ENCODE measurements at places on chromosomes 2 and 18. TPM values are rescaled to one million over a fixed set of nuclear protein-coding genes. Genes with fewer than 3 reads are reported as not detected.
A peak's percentile ranks its signal among the peaks of the same experiment; 100 is the strongest.

DNA sequence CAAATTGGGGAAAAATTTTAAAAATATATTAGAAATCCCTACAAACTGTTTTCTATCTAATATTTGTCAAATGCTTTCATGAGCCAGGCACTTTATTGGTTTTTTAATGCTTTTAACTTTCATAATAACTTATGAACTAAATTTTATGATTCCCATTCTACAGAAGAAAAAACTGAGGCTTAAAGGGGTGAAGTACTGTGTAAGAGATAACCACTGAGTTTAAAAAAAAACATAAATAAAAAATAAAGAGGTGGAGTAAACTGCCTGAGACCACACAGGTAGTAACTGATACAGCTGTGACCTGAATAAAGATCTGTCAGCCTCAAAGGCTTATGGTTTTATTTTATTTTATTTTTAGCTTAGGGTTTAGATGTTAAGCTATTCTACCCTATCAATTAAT lies 24.7 kb downstream of the PNPT1 start:
- no peak for DNase-seq

- DNase-seq: no peak
Observed at GRCh38 chr2:149192427-149192826, 138.0 kb upstream of the LYPD6 start.

DNA sequence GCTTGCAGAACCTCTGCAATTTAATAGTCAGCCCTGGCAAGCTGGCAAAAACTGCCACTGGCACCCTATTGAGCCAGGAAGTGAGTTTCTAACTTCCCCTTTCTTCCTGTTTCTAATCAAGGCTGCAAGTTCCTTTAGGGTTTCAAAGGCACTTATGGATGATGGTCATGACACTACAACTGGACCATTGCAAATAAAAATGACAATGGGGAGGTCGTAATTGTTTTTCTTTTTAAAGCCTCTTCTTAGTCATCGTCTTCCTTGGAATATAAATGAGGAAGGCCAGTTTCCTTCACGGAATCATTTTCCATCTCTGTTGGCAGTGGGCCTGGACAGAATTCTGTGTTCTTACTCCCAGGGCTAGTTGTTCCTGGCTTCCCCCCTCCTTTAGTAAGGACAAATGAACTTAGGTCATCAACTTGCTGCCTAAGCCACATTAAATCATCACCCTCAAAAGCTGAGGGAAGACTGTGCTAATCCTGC lies 35.8 kb downstream of the SH3RF3 start:
- peak; percentile 88 for DNase-seq

DNA sequence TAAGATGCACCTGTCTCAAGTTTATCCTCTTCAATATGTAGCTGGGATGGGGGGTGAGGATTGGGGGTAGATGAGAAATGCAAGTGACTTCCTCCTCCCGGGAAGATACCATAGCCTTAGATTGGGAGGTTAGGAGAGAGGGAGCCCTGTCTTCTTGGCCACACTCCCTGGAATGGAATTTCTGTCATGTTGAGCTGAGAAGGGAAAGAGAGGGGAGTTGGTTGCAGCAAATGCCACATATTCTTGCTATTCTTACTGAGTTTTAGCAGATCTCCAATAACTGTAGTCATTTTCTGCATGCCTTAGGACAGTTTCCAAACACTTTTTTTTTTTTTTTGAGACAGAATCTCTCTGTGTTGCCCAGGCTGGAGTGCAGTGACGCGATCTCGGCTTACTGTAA lies 35.9 kb downstream of the TAF4B start:
- DNase-seq: no peak

DNA sequence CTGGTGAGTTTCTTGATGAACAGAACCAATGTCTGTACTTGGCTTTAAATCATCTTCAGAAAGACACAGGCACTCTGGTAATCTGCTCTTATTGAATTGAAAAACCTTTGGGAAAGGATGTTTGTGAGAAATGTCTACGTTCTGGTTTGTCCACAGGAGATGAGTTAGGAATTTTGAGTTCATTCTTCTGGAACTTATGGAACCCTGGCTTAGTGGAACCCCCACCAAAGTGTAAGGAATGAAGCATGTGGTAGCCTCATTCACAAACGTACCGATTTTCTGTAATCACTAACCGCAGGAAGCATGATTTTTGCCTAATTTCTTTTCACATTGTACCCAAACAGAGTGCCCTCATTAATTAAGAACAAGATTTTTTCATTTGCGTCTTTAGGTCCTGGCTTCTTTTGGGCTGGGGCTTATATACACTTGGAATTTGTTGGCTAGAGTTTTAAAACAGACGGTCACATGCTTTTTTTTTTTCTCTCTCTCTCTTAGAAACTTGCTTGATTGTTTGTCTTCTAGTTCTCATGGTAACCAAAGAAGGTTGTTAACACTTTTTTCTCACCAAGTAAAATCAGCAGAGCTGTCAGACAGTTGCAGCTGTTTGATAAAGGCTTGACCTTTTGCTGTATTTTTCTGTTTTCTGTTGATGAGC lies 314.1 kb upstream of the THUMPD2 start:
- DNase-seq: peak; percentile 32

DNA sequence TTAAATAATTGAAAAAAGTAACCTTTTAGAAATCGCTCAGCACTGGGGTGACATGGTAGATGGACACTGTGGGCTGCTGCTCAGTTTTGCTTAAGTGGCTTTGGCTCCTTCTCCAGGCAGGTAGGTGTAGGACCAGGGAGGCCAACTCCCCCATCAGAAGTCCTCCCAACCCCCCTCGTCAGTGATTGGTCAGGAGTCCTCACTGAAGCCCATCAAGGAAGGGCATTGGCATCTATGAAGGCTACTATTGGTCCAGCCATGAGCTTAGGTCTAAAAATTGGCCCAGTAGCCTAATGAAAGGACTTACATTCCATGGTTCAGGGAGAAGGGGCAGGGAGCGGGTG lies 34.7 kb downstream of the ST3GAL5 start:
- no peak for DNase-seq

DNA sequence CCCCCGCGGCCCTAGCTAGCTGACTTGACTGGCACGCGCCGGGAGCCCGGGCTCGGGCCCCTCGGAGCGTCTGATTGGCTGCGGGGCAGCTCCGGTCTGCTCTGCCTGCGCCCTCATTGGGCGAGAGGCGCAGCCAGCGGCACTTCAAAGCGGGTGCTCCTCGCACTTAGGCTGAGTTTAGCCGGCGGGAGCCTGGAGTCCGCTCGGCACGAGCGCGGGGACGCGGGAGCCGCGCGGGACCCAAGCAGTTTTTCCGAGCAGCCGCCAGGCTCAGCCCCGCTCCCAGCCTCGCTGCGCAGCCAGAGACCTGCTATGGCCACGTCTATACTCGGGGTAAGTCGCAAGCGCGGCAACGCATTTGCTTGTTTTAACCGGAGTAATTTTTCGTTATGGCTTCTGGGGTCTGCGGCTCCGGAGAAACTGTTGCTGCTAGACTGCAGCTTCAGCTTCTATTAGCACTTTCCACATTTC lies at the start of gene SP9:
TSS of gene SP9 (plus strand) at position 174 of the 471 bp plus-strand sequence. CDS start at position 313, 139 bp downstream.
- DNase-seq: no peak

FIGN gene
- total RNA-seq: 4.1 TPM

SLC5A7 gene
- total RNA-seq: not detected

FAP gene
- 150 TPM for total RNA-seq

GRCh38 chr2:233060501-233060979 lies 398 bp downstream of the INPP5D start:
- DNase-seq: no peak

C2orf66 gene
- total RNA-seq: not detected

NT5C1B gene
- total RNA-seq: not detected

DNA sequence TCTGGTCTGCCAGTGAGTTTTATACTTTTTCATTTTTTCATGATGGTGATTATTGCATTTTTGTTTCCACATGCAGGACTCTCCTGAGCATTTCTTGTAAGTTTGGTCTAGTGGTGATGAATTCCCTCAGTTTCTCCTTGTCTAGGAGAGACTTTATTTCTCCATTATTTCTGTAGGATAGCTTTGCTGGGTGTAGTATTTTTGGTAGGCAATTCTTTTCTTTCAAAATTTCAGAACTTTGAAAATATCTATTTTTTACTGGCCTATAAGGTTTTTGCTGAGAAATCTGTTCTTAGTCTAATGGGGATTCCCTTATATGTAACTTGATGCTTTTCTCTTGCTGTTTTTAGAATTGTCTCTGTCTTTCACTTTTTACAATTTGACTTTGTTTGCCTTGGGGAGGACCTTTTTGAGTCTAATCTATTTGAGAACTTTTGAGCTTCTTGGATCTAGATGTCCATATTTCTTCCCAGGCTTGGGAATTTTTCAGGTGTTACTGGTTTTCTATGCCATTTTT lies 149.1 kb downstream of the UBR3 start:
- no peak for DNase-seq

DNA sequence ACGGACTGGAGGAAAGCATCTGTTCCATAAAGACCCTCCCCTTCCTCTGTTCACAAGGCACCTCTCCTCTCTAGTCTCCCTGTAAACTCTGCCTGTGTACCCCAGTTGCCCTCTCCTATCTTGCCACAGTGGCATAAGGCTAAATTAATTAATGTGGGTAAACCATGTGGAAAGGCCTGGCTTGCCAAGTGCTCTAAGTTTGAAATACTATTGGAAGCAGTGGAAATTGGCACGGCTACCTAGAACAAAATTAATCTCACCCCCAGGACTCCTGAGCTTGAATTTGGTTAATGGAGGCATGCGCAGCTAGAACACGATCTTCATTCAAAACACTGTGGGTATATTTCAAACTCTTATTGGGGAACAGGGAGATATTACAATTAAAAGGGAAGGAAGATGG lies 19.2 kb upstream of the SLC14A2 start:
- DNase-seq: no peak

CAVIN2 gene
- 24.1 TPM for total RNA-seq

DNA sequence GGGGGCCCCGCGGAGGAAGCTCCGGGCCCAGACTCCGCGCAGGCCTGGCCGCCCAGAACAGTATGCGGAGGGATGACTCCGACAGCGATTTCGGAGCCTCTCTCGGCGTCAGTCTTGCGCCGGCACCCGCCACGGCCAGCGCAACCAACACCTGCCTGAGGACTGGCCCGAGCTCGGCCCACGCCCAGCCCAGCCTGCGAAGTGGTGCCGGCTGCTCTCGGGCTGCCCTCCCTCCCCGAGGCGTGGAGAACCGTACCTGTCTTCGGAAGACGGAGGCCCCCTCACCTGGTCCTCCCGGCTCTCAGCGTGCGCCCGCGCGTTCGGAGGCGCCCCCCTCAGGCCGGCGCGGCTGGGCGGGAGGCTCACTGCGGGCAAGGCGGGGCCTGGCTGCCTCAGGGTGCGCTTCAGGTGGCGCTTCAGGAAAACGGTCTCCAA lies at the start of gene M1AP:
TSS of gene M1AP (minus strand) at position 322 of the 435 bp plus-strand sequence. CDS start 8,055 bp downstream, outside the sequence.
- no peak for DNase-seq

DNA sequence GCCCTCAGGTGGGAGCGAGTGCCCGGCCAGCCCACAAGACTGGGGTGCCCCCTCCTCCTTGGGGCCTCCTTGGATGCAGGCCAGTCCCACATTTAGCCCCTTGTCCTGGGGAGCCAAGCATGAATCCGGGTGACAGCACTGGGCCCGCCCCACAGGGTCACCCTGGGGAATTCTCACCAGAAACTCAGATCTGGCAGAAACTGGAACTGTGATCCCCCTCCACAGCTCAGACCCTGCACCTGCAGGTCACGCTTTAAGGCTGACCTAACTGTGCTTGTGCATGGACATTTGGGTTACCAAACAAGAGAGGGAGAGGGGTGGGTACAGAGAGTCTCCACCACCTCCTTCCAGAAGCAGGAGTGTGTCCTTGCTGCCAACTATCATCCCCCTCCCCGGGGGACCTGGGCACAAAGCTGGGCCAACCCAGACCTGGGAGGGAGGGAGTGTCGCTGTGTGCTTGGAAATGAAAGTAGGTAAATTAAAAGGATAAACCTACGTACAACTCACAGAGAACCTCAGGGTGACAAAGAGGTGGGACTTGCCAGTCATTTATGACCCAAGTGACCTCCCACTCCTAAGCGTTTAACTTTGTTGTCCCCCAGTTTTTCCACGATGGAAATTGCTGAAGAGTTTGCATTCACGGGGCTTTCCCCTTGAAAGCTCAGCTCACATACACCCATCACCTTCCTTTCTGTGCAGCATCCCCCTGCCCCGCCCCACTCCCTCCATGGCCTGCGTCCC lies 9.1 kb downstream of the ITM2C start:
- no peak for DNase-seq

GRCh38 chr18:26479681-26480079 lies 68.7 kb downstream of the KCTD1 start:
- peak; percentile 64 for DNase-seq

TWIST2 gene
- total RNA-seq: 15.8 TPM

GRCh38 chr18:34760444-34760843 lies 50.3 kb downstream of the DTNA start:
- DNase-seq: no peak

DNA sequence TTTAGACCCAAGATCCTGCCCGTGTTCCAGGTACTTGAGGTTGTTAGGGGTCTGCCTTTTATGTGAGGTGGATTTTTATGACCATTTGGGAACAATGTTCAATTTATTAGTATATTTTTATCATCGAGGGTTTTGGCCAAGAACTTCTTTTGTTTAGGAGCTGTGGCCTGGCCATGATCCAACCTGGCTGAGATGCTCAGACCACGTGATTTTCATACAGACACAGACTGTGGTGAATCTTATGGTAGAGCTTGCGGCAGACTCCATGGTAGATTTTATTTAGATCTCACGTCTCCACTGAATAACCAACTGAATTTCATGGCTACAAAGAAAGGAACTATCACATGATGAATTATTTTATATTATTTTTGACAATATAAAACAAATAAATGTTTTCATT lies 405.5 kb upstream of the VWC2L start:
- DNase-seq: peak; percentile 39

DNA sequence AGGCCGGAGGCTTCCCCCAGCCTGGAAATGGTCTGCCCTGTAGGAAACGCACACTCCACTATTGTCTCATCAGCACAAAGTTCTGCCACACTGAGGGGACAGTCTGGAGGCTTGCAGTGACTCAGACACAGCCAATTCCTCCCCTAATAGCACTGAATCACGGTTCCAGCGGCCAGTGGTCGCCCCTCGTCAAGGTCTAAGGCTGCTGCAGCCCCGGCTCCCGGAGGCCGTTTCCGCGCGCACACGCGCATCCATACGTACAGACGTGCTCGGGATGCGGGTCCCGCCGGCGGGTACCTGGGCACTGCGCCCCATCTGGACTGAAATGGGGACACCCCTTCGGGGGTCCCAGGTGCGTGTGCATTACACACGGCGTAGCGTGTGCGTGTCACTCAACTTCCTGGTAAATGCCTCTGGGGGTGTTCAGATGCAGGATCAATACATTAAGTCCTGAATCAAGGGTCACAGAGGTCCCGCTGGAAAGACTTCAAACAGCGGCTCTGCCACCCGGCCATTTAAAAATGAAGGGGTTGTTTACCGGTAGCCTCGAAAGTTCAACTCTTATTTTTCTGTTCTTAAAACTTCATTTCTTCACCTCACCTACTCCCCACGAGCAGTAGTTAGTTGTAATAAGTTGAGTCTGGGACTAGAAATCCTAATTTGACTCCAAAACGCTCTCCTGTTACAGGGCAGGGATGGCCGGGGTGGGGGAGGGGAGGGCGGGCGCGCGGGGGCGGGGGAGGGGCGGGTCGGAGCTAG lies 572 bp upstream of the ZNF516 start:
- DNase-seq: peak; percentile 51

GRB14 gene
- total RNA-seq: 6.9 TPM

GRCh38 chr2:25366629-25367028 lies 24.9 kb upstream of the DNMT3A start:
- no peak for DNase-seq

GRCh38 chr18:49228187-49228586 lies 232.3 kb downstream of the DYM start:
- DNase-seq: no peak

GALR1 gene
- total RNA-seq: not detected

GRCh38 chr2:162013514-162014475 lies 60.2 kb downstream of the DPP4 start:
- no peak for DNase-seq

Measured in fibroblast of the aortic adventitia (primary cell).